ENCODE measurements at places on chromosomes 3 and 15.

- DNase-seq, result no peak
Observed at GRCh38 chr3:28950614-28951013, 330.3 kb upstream of the RBMS3 start.

- DNase-seq, result no peak
Observed at GRCh38 chr3:53198256-53198977, 37.4 kb downstream of the PRKCD start.

GRCh38 chr15:40929660-40930429, 705 bp downstream of the DLL4 start:
- no peak for DNase-seq

- DNase-seq, result no peak
Observed at GRCh38 chr3:29587340-29587739, 306.5 kb downstream of the RBMS3 start.

- DNase-seq, result no peak
Observed at GRCh38 chr15:57548835-57549234, 42.9 kb upstream of the MYZAP start.

DNA sequence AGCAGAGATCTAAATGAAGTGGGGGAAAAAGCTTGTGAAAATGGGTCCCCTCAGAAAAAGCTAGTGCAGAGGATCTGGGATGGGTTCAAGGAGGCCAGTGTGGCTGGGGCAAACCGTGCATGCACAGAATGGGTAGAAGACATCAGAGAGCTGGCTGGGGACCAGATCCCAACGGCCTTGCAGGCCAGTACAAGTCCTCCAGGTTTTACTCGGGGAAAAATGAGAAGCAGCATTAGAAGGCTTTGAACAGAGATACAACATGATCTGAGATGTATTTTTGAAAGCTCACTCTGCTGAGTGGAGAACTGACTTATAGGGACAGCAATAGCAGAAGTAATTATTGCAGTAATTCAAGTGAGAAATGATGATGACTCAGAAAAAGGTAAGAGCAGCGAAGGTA, 114.5 kb downstream of the HERC1 start:
- no peak for DNase-seq

All from GM10248 (cell line).